NCI-H2081 treated with DMSO at 0.1 percent for 48 hours (cell line): ENCODE measurements at places on chromosomes 13 and 19.

- no peak for DNase-seq
Observed at GRCh38 chr19:46299695-46300094, 2.9 kb downstream of the HIF3A start.

DNA sequence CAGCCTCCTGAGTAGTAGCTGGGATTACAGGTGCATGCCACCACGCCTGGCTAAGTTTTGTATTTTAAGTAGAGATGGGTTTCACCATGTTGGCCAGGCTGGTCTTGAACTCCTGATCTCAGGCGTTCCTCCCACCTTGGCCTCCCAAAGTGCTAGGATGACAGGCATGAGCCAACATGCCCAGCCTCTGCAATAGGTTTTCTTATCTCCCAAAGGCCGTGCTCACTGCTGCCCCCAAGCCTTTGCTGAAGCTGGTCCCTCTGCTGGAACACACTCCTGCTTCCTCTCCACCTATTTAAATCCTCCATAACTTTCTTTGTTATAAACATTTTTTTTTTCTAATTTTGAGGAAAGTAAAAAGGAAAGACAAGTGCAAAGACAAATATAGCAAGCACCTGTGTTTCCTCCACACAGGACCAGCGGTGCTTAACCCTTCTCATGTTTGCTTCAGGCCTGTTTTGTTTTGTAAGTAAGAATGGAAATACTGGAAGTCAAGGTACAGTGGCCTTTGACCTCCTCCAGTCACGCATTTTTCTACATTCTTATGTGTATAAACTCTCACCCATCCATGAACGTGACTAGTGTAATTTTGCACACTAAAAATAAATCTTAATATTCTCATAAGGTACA, 14.5 kb upstream of the TNFAIP8L1 start:
- no peak for DNase-seq

DNA sequence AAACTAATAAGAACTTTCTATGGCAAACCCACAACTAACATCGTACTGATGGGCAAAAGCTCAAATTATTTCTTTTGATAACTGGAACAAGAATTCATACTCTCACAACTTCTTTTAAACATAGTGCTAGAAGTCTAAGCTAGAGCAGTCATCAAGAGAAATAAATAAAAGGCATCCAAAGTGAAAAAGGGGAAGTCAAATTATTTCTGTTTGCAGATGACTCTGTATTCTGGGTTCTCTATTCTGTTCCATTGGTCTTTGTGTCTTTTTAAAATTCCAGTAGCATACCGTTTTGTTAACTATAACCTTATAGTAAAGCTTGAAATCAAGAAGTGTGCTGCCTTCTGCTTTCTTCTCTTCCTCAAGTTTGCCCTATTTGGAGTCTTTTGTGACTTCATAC, 1215.9 kb downstream of the UQCRFS1 start:
- no peak for DNase-seq

DNA sequence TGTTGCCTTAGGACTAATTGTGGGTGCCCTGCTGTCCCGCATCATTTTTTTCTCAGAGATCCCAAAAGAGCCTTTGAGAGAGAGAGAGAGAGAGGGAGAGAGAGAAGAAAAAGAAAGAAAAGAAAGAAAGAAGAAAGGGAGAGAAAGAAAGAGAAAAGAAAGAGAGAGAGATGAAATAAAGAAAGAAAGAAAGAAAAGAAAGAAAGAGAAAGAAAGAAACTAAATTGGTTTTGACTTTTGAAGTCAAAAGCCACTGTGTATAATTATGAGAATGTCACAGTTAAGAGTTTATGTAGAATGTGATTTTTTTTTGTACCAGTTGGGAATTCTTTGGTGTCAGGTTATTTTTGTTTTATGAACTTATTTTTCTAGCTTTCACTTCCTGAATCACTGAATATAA, 43.4 kb upstream of the AKAP11 start:
- DNase-seq, result no peak

DNA sequence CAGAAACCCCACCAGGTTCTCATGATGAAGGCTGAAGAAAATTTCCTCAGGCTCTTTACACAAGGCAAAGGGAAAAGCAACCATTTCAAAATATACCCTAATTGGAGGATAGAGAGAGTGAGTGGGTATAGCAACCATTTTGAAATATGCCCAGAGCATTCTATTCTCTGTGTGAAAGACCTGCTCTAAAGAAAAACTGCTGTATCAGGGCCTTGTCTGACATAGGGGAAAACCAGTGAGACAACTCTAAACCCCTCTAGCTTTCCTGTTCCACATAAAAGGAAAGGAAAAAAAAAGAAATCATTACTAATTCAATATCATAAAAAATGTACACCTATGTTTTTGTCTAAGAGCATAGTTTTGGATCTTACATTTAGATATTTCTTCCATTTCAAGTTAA, 42.3 kb downstream of the TPTE2 start:
- no peak for DNase-seq

GRCh38 chr13:27961227-27962085, 7.7 kb downstream of the CDX2 start:
- DNase-seq, result no peak

DNA sequence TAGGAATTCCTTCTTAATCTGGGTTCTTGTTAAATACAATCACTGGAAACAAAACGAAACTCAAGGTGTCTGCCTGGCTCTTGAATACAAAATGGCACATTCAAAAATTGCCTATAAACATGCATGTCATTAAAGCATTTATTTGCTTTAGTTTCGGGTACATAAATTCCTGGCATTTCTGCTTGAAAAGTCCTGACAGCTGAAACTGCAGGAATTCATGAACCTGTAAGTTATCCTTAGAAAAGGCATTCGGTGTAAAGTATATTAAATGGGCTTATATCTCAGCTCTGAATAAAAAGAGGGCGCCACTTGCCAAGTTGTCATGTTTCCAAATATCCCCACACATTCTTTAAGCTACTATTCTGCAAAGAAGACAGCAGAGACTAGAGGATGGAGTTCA, 32.9 kb downstream of the RXFP2 start:
- no peak for DNase-seq

DNA sequence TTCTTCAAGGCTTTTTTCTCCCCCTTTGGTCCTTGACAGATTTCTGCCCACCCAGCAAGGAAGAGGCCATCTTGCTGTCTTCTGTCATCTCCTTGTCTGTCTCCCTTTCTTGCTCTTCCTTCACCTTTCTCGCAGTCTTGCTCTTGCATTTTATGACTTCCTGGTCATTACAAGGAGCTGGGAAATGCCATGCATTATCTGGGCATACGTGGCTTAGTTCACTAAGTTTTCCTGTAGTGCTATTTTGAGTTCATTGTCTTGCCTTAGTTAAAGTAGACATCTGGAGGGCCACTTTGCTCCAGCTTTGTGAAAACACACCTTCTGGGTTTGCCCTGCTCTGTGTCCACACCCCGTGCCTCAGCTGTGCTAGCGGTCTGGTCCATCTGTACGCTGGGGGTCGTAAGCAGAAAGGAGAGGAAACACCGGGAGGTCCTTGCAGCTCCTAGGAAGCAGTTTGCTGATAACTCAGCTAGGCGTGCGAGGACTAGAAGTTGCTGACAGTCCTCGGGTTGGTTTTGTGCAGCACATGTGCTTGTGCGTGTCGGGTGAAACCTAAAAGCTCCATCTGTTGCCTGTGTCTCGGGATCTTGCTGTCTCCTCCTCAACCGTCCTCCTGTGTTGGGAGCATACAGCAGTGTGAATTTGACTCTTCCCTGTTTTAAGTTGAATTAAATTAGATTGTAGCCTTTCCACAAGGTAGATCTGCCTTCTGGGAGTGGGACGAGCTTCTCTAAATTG, 59.4 kb downstream of the ARHGEF7 start:
- no peak for DNase-seq

GRCh38 chr13:35208587-35208986, 266.5 kb downstream of the NBEA start:
- DNase-seq, result no peak

- DNase-seq, result no peak
Observed at GRCh38 chr19:55095260-55096060, 19.8 kb downstream of the EPS8L1 start.

DNA sequence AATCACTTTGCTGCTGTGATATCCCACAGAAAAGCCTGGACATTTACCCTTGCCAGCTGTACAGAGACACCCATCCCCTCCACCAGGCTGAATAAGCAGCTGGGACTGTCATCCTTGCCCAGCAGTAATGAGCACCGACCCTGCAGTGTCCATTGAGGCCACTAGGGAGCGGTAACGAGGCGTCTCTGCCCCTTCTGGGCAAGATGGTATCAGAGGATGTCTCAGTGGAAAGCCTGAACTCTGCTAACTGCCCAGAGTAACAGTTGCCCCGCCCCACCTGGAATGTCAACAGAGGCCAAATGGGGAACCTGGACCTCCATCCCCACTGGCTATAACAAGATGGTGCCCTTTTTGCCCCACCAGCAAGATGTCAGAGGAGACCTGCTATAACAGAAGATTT, 22.8 kb upstream of the CEACAM20 start:
- no peak for DNase-seq

DNA sequence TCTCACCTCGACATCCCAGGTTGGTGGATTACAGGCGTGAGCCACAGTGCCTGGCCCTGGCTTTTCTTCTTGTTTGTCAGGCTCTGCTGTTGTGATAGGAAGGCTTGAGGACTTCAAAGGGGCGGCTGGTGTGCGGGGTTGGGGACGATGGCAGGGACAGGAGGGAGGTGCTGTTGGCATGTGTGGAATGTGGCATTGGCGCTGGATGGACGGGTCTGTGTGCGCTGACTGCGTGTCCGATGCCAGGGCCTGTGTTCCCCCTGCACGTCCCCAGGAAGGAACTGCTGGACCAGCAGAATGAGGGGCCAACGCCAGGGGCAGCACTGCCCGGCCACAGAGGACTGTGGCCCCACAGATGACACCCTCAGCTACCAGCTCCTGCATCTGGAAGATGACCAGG, 12.7 kb upstream of the PTBP1 start:
- DNase-seq, result no peak

DNA sequence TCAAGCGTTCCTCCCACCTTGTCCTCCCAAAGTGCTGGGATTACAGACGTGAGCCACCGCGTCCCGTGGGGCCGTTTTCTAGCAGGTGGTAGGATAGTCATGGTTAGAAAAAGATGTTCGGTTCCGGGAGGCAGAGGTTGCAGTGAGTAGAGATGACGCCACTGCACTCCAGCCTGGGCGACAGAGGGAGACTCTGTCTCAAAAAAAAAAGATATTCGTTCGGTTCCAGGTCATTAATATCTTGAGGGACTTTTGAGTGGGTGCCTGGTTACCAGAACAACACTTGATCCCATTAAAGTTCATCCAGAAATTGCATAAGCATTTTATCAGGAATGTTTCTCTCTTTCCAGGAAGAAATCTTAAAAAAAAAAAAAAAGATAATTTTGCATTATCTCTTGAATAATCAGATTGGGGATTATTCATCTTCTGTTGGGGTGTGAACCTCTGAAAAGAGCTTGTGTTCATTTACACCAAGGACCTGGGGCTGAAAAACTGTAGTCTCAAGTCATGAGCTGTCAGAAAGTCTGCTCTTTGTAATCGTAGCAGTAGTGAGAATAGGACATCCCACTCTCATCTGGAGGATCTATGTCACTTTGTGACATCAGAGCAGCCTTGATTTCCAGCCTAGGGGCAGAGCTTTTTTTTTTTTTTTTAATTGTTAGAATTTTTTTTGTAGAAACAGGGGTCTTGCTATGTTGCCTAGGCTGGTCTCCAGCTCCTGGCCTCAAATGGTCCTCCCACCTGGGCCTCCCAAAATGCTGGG, 1.0 kb upstream of the ETHE1 start:
- no peak for DNase-seq

DNA sequence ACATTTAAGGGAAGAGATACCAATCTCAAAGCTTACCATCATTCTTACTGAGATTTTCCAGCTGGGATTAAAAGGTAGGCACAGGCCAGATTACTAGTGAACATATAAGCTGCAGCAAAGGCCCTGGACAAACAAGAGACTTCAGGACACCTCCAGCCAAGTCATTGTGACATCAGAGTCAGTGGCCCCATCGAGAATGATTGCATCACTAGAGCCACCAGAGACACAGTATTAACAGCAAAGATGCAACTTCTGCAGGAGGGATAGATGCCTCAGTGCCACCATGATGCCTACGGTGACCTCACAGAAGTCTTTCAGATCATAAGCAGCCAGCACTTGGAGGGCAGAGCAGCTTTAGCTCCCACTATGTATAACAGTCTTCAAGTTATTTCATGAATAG, 8.6 kb downstream of the RUBCNL start:
- no peak for DNase-seq

GRCh38 chr19:33408116-33408515, 34.6 kb downstream of the CEBPG start:
- DNase-seq, result no peak

- DNase-seq, result no peak
Observed at GRCh38 chr19:8305798-8306197, 2.4 kb downstream of the CD320 start.

GRCh38 chr19:19279853-19280252, 6.8 kb upstream of the TM6SF2 start:
- DNase-seq, result no peak

DNA sequence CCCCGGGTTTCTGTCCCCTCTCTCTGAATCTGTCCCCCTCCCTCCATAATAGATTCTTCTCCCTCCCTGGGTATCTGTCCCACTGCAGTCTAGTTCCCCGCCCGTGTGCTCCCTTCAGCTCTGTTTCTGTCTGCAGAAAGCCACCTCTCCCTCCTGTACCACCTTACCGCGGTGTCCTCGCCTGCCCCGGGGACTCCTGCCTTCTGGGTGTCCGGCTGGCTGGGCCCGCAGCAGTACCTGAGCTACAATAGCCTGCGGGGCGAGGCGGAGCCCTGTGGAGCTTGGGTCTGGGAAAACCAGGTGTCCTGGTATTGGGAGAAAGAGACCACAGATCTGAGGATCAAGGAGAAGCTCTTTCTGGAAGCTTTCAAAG, 1.3 kb downstream of the FCGRT start:
- no peak for DNase-seq

DNA sequence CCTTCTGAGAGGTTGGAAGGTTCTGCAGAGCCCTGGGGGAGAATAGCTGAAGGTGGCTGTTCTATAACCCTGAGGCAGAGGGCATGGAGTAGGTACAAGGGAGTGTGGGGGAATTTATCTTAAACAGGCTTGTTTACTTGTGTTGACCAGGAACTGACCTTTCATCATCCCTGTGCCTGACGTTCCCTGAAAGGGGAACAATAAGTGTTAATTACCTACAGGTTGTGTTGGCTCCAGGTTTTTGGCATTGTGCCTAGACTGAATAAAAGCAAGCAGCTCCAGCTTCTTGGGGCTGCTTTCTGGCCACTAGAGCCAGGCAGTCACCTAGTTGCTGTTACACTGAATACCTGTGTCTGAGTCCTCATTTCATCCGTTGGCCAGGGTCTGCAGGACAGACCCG, 60.0 kb downstream of the ZNF627 start:
- peak; percentile 26 for DNase-seq

- no peak for DNase-seq
Observed at GRCh38 chr13:48436661-48437288, 23.9 kb upstream of the LPAR6 start.
